ENCODE measurements at places on chromosomes 2 and 18.
A peak's percentile ranks its signal among the peaks of the same experiment; 100 is the strongest.

DNA sequence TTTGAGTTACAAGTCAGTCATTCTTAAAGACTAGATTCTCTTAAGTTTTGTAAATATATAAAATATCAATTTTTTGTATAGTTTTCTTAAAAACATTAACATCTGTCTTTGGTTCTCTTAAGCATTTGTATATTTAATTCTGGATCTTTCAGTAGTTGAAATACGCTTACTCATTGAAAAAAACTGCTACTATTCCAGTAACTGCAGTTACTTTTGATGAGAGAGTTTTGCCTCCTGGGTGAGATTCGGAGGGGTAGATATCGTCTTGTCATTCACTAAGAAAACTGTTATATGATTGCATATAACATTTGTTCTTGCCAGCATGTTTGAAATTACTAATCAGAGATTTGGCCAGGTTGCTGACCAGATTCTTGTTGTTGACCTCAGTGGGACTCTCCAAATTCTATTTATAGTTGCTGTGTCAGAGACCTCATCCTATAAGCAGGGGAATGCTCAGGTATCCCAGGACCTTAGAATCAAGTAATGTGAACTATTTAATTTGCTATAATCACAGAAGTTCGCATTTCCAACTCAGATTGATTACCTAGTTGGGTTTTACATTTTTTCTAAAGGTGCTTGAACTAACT lies 7.9 kb downstream of the AGPS start:
- DNase-seq: no peak

DNA sequence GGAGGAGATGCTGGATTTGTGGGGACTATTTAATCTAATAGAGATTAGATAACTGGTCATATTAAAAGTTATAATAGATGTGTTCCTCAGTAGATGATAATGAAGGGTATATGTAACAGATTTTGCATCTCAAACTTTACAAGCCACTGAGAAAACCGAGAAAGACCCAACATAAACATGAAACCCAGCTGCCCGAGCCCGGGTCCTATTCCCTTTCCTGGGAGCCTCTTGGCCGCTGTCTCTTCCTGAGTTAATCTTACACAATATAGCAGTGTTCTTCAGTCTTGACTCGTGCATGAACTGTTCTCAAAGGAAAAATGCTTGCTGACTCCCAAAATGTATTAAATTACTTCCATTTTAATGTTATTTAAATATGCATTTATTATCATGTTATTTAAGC lies 94.5 kb downstream of the COPS8 start:
- DNase-seq: no peak

- no peak for DNase-seq
Observed at GRCh38 chr18:34918856-34919255, 122.4 kb upstream of the MAPRE2 start.

DNA sequence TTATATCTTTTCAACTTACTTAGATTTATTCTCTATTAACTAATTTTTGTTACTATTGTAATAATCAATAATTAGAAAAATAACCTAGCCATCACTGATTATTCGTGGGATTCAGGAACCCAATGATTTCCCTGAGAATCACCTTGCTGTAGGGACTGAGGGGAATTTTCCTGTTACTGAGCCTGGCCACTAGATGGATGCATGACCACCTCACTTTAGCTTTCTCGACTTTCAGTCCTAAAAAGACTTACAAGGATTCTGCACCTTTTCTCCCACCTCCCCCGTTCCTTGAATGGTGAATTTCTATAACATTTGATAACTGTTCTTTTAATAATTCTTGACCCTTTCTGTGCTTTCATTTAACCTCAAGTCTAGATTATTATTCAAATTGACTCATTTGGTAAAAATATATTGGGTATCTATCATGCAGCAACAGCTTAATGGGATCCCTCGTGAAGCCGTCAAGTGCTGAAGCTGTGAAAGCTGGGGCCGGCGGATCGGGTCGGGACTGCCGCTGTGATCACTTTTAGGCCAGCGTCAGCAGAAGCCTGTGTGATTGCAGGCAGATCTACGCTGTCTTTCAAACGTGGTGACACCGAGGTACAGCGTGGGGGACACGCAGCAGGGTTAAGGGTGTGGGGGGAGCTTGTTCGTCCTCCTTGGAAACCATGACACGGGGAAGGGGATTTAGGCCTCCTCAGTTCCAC lies 38.8 kb upstream of the TMEM18 start:
- no peak for DNase-seq

- no peak for DNase-seq
Observed at GRCh38 chr2:191439481-191439880, 194.3 kb downstream of the MYO1B start.

GRCh38 chr2:34291076-34291475 lies 692.0 kb upstream of the FAM98A start:
- no peak for DNase-seq

GRCh38 chr2:173654161-173654895 lies 299.7 kb downstream of the CDCA7 start:
- no peak for DNase-seq

DNA sequence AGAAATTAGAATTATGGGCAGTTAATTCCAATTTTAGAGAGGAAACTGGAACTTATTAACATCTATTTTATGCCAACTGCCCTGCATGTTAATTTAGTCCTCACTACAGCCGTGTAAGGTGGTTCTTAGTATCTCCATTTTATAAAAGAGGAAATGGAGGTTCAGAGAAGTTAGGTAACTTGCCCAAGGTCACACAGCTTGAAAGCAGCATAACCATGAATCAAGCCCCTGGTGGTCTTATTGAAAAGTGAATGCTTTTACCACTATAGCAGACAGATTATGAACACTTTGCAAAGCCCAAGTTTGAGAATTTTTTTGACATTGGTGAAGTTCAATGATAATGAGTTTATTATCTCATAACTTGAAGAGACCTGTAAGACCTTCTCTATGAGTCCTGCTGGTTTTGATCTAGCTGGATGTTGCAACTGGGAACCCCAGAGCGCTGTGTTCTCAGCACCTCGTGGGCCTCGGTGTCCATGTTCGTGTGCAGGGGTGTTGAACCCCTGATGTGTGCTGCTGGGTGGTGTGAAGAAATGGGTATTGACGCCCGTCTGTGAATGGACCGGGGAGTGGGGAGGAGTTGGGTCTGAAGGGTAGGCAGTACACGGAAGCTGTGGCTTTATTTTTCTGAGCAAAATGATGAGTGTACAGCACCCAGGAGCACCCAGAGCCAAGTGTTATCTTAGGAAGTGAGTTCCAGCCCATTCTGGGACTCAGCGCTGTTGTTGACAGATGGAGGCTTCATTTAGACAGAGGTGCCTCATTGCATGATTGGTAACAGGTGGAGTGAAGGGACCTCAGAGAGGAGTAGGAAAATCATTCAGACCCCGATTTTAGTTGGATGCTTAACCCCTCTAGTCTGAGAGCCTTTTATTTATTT lies 9.7 kb downstream of the GREB1 start:
- no peak for DNase-seq

DNA sequence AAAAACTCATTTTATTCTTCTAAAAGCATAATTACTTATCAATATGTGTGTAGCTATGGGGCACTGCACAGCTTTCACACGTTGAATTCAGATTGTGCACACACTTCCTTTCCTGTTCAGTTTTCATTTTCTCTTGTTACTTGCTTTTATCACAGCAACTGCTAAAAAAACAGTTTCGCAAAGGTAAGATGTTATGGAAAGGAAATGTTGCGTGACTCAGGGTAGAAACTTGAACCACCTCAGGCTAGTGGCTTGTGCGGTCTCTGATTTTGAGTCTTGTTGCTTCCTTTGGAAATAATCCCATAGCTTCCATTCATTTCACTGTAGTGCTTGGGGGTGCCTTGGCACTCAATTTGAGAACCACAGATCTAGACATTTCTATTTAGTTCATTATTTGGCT lies 171.9 kb downstream of the FMNL2 start:
- peak; percentile 86 for DNase-seq

DNA sequence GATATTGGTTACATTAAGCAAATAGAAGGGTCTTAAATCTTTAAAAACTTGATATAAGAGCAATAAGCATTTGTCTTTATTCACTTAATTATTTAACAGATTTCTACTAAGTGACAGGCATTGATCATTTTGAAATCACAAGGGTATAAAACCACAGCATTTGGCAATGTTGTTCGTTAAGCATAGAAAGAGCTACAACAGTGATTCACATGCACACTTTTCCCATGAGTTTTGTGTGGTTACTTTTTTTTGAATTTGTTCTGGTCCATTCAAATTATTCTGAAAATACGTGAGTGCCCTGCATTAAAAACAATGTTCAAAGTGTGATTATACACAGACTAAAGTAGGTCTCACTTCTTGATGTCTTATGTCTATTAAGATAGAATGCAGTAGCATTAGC lies 52.2 kb downstream of the LYPD6B start:
- no peak for DNase-seq

- no peak for DNase-seq
Observed at GRCh38 chr2:11481426-11481788, 15.4 kb upstream of the E2F6 start.

- DNase-seq: no peak
Observed at GRCh38 chr2:105853354-105854088, 108.8 kb downstream of the NCK2 start.

DNA sequence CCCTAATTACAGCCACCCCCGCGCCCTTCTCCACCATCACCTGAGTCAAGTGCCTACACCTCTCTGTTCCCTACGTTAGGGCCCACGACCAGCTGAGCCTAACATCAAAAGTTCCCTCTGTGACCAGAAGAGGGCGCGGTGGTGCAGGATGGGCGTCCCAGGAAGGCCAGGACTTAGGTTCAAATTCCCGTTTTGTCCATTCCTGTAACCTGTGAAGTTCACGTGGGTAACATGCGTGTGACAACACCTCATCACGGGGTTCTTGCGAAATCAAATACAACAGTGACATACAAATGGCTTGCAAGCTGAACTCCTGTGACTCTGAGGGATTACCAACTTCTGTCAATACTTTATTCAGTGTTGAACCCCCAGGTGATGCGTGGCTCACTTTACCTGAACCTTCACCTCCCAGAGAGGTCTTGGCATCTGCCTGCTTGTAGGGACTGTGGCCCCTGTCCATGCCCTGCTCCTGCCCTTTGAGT lies 207.9 kb downstream of the ARL4C start:
- no peak for DNase-seq
